ENCODE measurements at places on chromosomes 4 and X.

- no peak for DNase-seq
Observed at GRCh38 chr4:149409146-149409545, 406.5 kb downstream of the IQCM start.

- DNase-seq = no peak
Observed at GRCh38 chrX:124726292-124726691, 379.9 kb downstream of the SH2D1A start.

DNA sequence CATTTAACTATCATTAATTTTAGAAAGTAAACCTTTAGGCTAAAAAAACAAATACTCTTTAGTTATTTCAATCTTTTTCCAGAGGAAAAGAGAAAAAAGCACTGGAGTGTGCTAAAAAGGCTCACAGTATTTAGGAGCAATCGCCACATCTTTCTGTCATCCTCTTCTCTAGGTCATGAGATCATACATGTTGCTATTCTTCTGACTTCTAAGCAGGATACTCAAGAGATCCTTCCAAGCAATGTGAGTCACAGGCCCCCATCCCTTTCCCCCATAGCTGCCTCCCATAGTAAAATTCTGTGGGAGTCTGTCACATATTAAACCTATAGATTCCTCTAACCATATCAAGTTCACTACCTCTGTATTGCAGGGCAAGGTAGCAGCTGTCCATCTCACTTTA, 7.7 kb downstream of the EDNRA start:
- no peak for DNase-seq

GRCh38 chr4:145281951-145282350, 101.6 kb upstream of the OTUD4 start:
- DNase-seq = no peak

DNA sequence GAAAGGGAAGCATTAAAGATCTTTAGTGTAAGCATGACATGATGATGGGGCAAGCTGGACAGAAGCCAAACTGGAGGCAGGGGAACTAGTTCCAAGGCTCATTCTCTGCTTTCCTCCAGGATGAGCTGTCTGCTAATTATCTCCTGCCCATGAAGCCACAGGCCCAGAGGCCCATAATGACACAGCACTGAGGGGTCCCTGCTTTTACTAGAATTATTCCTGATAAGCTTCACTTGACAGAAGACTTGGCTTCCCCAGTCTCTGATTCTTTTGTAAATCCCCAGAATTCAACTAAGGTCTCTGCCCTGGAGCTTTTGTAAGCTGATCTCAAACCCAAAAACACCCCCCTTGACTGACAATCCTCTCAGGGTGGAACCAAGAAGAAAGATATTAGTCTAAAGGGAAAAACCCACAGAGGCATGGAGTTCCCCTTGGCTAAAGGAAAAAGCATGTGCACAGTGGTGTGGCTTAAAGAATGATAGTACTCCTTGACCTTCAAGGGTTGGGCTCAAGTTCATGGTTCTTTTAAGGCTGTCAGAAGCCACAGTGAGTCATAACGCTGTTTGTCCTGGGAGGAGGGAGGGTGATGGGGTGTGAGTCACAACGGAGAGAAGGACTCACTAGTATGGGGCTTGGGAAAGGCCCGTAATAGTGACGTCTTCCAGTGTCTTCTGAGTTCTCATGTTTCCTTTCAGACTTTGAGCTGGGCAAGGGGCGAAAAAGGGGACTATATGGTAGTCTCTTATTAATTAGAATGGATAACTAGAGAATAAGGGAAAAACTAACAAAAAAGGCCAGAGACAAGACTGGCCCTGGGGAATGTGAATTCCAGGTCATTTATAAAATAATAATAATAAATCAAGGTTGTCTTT, 146.0 kb upstream of the CPEB2 start:
- DNase-seq = peak; percentile 67

- no peak for DNase-seq
Observed at GRCh38 chr4:17232566-17233253, 279.2 kb downstream of the QDPR start.

DNA sequence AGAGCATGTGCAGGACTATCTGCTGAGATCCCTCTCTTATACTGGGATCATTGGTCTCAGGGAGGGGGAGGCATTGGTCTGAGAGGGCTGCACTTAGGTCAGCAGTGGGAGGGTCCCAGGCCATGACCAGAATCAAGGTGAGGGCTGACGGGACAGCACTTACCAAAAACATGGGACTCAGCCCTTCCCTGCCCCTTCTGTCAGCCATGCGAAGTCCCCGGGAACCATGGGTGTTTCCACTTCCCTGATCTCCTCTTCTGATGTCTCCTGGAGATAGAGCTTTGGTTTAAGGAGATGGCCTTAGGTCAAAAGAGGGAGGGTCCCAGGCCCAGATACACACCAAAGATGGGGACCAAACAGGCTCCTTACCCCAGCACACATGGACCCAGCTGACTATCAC, 12.9 kb upstream of the HSFX1 start:
- no peak for DNase-seq

GRCh38 chr4:59339631-59340030, 1860.5 kb upstream of the ADGRL3 start:
- DNase-seq = no peak

GRCh38 chrX:55008571-55009358, 8.6 kb downstream of the APEX2 start:
- DNase-seq = no peak

- no peak for DNase-seq
Observed at GRCh38 chr4:138249132-138249531, 7.0 kb upstream of the SLC7A11 start.

GRCh38 chrX:25068340-25068739, 52.6 kb upstream of the ARX start:
- no peak for DNase-seq

DNA sequence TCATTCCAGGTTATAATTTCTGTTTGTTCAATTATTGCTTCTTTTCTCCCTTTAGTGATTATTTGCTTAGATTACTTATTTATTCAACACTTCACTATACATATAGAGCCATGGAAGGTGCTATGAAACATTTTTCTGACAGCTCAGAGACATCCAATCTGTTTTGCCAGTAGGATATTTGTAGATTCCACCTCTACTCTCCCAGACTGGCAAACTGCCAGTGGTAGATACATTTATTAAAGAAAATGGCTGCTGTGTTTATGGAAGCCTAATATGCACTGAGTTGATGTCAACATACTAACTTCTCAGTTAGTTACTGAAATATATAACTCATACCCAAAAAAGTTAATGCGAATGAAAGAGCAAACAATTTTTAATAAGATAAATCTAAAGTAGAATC, 348.6 kb downstream of the TRAM1L1 start:
- no peak for DNase-seq

- peak; percentile 3 for DNase-seq
Observed at GRCh38 chrX:16671005-16671404, 21.0 kb downstream of the S100G start.

DNA sequence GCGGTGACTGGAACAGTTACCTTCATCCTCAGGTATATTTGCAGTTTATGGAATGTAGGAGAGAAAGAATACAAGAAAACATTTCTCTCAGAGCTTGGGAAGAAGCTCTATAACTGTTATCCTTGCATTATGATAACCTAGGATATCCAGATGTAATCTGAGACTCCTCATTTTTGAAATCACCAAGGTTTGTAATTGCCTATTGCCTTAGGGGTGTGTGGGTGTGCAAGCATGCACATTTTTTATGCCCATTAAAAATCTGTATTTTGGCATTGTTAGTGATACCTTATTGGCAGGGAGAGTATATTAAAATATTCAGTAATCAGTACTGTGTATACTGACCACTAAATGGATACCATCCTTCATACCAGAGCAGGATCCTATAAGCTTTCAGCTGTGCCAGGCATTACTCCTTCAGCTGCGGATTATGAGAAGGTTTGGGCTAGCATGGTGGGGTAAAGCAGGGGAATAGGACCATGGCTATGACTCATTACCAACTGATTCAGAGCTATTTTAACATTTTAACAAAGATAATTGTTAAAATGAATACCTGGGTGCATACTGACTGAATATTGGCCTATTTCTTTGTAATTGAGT, 8.3 kb downstream of the SEC24B start:
- DNase-seq = no peak

GRCh38 chr4:80367737-80368136, 32.2 kb downstream of the CFAP299 start:
- no peak for DNase-seq

DNA sequence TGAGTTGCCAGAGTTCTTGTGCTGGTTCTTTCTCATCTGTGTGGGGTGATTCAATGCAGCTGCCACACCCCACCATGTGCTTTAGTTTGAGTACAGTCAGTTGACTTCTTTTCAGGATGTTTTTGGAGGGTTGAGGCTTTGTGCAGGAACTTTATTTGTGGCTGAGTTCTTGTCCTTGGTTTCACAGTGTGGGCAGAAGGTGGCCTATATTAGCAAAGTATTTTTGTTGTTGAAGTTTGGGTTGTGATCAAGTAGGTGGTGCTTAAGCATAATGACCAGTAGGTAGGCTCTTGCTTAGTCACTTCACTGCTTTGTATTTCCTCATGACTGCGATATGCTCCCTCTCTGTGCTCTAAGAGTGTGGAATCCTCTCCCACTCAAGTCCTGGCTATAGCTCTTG, 80.3 kb downstream of the ARHGAP24 start:
- DNase-seq = no peak

DNA sequence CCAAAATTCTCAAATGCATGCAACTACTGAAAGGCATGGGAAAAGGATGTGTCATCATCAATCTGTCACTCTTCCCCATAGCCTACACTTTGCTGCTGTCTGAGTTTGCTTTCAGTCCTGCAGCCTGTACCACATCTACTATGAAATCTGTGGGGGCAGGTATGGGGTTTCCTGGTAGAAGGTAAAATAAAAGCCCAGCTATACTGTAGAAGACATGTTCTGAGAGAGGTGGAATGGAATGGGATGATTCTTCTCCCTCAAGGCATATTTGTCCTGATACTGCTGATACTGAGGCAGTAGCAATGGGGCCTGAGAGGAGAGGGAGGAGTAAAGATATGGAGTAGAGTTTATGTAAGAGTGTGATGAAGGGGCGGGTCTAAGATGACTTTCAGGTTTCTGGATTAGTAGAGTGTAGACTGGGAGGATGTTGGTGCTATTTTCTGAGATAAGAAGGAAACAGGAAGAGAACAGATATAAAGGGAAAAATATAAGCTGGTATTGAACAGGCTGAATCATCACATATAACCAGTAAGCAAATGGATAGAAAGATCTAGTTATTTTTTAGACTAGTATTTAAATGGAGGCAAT, 38.7 kb upstream of the GYPA start:
- DNase-seq = no peak

GRCh38 chr4:23213198-23213597, 520.5 kb downstream of the GBA3 start:
- no peak for DNase-seq

GRCh38 chrX:63686878-63687714, 97.9 kb downstream of the ARHGEF9 start:
- no peak for DNase-seq

DNA sequence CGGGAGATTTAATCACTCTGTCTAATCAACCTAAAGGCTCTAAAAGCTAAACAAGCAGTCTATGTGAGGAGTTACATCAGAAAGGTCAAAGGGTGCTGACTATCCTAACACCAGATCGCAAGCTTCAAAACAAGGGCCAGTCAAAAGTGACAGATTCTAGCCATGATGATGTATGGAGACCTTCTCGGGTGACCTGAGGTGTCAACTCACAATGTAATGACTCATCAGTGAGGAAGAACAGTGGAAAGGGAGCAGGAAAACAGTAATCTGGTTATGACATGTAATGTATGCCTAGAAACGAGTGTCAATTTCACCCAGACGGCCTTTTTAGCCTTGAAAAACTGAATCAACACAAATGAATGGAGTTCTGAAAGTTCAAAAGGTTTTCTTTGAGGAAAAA, 375.3 kb downstream of the IDS start:
- no peak for DNase-seq

- DNase-seq = no peak
Observed at GRCh38 chr4:47084795-47085194, 53.4 kb downstream of the GABRB1 start.

GRCh38 chrX:16466640-16467432, 183.1 kb upstream of the S100G start:
- DNase-seq = no peak

- no peak for DNase-seq
Observed at GRCh38 chrX:134004084-134004483, 18.7 kb upstream of the GPC3 start.

DNA sequence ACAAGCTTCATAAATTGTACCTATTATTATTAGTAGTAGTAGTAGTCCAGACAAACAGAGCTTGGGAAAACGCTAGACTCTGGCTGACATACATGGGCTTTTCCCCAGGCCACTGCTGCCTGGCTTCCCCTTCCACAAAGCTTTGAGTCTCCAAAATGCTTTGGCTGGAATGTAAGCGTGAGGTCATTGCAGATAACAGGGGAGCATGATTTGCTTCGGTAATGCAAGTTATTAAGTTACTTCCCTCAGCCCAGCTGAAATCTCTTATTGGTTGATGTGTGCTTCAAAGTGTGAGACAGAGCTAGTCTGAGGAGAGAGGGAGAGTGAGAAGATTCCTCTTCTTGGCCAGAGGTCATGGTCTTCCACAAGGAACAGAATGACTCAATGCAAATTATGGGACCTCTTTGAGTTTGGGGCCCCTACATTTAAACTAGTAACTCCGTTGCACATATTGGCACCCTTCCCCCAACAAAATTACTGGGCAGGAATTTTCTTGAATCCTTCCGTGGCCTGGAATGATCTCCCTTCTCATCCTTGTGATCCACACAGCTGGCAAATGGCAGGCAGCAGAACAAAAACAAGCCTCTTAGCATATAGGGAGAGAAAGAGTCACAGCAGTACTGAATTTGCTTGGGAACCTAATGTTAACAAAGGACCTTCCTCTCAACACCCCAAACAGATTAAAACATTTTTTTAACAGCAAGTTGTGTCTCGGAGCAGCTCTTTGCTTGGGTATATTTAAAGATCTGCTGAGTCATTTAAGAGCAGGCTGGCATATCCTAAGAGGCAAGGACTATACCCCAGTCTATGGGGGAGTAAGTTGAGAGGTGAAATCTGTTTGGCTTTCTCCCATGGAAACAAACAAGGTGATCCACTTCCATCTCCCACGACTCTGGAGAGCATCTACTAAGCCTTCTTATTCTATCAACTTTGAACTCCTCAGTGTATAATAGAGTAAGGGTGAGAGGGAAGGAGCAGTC, 19.9 kb downstream of the AR start:
- DNase-seq = no peak

DNA sequence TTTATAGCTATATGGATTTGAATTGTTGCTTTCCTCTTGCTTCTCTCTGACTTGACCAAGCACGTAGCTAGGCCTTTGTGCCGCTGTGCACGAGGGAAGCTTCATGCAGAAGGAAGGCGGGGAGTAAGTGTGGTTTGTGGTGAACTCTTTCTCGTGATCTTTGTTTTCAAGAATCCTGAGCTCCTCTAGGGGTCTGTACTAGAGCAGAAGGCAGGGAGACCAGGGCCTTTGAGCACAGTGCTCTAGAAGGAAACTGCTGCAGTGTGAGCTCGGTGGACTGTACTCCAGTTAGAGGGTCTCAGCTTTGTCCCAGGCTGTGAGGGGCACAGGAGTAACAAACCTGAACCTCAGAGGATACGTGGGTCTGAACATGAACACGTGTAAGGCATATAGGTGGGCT, 49.0 kb downstream of the AGA start:
- no peak for DNase-seq

- no peak for DNase-seq
Observed at GRCh38 chr4:177796841-177797240, 354.6 kb upstream of the AGA start.

- no peak for DNase-seq
Observed at GRCh38 chr4:925771-926500, 6.2 kb downstream of the GAK start.

GRCh38 chr4:41476310-41476885, 61.6 kb upstream of the LIMCH1 start:
- DNase-seq = no peak

GRCh38 chr4:121898150-121898549, 27.9 kb upstream of the BBS7 start:
- peak; percentile 11 for DNase-seq
